ENCODE measurements at places on chromosomes 3 and 15. TPM values are rescaled to one million over a fixed set of nuclear protein-coding genes. Genes with fewer than 3 reads are reported as not detected.

Gene GPR62
- 22.4 TPM for total RNA-seq

Gene ABCC5
- 143 TPM for total RNA-seq

Gene NCEH1
- 99.0 TPM for total RNA-seq

Gene C3orf80
- total RNA-seq: 22.7 TPM

Gene SLC6A1
- 171 TPM for total RNA-seq

Gene MYL3
- total RNA-seq: 5.1 TPM

Gene COL6A5
- not detected for total RNA-seq

Gene IL17RD
- 7.9 TPM for total RNA-seq

Gene GOLGA6L7
- not detected for total RNA-seq

Gene SRP14
- 201 TPM for total RNA-seq

Gene ISY1
- 23.4 TPM for total RNA-seq

Gene KLHL40
- not detected for total RNA-seq

Gene MEGF11
- total RNA-seq: 13.0 TPM

Gene SERPINI2
- 4.2 TPM for total RNA-seq

Gene SLC28A1
- not detected for total RNA-seq

Gene GP5
- 0.15 TPM for total RNA-seq

Gene CYP19A1
- 0.41 TPM for total RNA-seq

Gene PARP16
- total RNA-seq: 11.2 TPM

Gene ESYT3
- total RNA-seq: 10.8 TPM

Gene CMTM8
- 4.3 TPM for total RNA-seq

Gene TNIK
- total RNA-seq: 105 TPM

Gene NEK11
- 17.5 TPM for total RNA-seq

Gene ASB14
- total RNA-seq: not detected

Gene SCN5A
- 0.82 TPM for total RNA-seq

Gene PARP15
- 0.88 TPM for total RNA-seq

Gene GRM2
- total RNA-seq: 28.2 TPM

Gene GOLGA8G
- total RNA-seq: not detected

Gene PAK6
- 62.2 TPM for total RNA-seq

Gene GHSR
- not detected for total RNA-seq

Gene TGM5
- total RNA-seq: not detected

Gene SEC11A
- 39.4 TPM for total RNA-seq

Gene IVD
- 92.7 TPM for total RNA-seq

Gene CCDC54
- 0.53 TPM for total RNA-seq

Gene ALPK3
- total RNA-seq: 3.1 TPM

Gene FBLN2
- 6.2 TPM for total RNA-seq

Gene OR5K1
- total RNA-seq: not detected

Gene MYEF2
- 89.8 TPM for total RNA-seq

Gene ATP6V1A
- total RNA-seq: 129 TPM

Gene ZPLD1
- total RNA-seq: not detected

Gene SYNM
- 83.1 TPM for total RNA-seq

Gene IGSF10
- total RNA-seq: 0.33 TPM

Gene RHOV
- 2.9 TPM for total RNA-seq

Gene HDC
- not detected for total RNA-seq

Gene RTP1
- total RNA-seq: 2.4 TPM

Gene GPR87
- total RNA-seq: not detected

Gene MUC13
- total RNA-seq: not detected

Gene RPS27L
- total RNA-seq: 50.2 TPM

Gene RTP3
- total RNA-seq: not detected

Gene RASGRP1
- 32.9 TPM for total RNA-seq

Gene EAF2
- total RNA-seq: 19.5 TPM

Gene SLC24A5
- total RNA-seq: not detected

Gene FGD5
- total RNA-seq: 13.1 TPM

Gene DCUN1D1
- 66.7 TPM for total RNA-seq
